HFF-Myc (cell line): ENCODE measurements at places on chromosomes 4 and X.

- DNase-seq: no peak
Measured at GRCh38 chr4:7320206-7320797, 114.4 kb downstream of the PSAPL1 start.

DNA sequence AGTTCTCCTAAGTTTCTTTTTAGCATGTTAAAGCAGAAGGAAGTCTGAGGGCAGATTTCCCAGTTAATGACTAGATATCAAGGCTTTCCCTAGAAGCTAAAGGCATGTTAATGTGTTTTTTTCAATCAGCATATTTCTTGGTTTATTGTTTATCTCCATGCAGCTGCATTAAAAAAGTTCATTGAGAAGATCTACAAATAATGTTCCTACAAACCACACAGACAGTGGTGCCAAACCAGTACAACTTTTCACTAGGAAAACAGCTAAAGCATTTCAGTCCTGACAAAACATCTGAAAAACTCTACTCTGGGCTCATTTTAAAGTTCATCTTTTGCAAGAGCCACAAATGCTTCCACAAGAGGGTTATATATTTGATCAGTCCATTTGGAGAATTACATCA, 320.0 kb downstream of the ADGRL3 start:
- no peak for DNase-seq

DNA sequence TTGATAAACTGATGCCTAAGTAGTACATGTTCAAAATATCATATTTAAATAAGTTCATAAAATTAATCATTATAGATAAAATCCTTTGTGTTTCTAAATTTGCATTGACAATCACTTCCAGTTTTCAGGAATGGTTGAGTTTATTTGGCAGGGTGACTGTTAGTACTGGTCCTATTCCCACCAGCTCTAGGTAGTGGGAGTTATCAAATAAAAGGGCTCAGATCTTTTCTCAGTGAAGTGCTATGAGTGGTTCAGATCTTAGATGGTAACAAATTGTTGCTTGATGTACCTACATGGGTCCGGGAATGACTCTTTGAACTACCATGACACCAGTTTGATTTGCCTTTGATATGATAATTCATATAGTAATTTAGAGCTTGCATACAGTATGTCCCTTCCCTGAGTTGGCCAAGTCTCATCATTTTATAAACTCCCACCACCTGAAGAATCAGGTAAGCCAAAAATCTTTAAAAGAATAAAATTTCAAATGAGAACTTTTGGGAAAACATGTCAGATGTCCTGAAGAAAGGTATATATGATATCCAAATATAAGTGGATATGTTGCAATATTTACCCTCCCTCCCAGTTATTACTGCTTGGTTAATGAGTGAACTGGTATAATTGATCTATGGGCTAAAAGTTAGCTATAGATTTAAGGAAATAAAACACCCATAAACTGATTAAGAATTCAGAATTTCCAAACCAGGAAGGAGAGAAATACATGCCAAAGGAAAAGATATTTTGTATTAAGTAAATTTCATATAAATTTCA, 28.6 kb downstream of the GPC3 start:
- DNase-seq: no peak

DNA sequence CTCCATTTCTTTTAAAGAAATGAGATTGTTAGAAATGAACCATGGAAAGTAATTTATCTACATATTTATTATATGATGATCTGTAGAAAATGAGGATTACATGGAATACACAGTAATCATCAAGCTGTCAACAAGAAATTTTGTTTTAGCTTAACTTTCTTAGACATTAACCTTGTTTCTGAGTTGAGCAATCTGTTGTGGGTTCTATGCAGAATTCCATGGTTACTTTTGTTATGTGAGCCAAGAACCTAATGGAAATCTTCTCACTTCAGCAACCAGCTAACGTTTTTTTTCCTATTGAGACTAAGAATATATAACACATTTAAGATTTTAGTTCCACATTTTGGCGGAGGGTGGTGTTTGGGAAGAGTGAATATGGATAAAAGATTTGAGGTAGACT, 136.1 kb upstream of the SLC4A4 start:
- DNase-seq: no peak

- DNase-seq: peak; percentile 21
Measured at GRCh38 chrX:11953615-11954014, 184.7 kb upstream of the FRMPD4 start.

- DNase-seq: no peak
Measured at GRCh38 chrX:141469469-141469868, 115.1 kb downstream of the SPANXA1 start.

DNA sequence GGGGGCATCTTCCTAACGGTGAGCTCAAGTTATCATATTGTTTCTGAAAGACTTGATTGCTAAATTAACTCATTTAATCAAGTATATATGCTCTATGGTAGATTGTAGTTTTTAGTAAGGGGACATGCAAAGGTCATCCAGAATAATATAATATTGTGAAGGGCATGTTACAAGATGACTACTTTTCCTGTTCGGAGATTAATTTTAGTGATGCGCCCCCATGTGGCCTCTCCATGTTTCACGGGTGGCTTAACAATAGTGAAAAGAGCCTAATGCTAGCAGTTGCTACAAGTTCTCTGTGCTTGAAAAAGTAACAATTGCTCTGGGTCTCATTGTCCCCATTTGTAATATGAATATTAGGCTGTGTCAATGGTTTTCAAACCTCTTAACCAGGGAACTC, 12.2 kb downstream of the SMPX start:
- DNase-seq: no peak

DNA sequence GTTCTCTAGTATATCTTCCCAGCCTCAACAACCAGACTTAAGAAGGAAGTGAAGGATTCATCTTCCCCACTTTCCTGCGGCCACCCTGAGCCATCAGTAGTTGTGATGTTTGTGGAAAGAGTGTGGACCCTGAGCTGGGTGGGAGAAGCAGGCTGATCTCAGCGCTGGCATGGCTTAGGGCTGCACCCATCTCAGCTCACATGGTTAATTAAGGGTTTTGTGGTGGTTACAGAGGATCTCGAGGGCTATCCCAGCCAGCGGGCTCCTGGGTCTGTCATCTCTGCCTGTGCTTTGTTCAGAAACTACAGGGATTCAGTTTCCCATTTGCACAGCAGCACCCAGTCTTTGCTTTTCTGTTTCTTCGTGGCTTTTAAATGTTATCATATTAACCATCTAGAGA, 163.4 kb downstream of the PTTG2 start:
- no peak for DNase-seq

- DNase-seq: no peak
Measured at GRCh38 chr4:6050551-6050950, 32.3 kb upstream of the C4orf50 start.

GRCh38 chr4:147733716-147734344, 1.9 kb downstream of the ARHGAP10 start:
- no peak for DNase-seq

- no peak for DNase-seq
Measured at GRCh38 chr4:57124145-57124544, 14.0 kb upstream of the IGFBP7 start.

- no peak for DNase-seq
Measured at GRCh38 chrX:68163441-68163840, 269.9 kb downstream of the OPHN1 start.

- no peak for DNase-seq
Measured at GRCh38 chrX:17361620-17362019, 13.4 kb upstream of the NHS start.

DNA sequence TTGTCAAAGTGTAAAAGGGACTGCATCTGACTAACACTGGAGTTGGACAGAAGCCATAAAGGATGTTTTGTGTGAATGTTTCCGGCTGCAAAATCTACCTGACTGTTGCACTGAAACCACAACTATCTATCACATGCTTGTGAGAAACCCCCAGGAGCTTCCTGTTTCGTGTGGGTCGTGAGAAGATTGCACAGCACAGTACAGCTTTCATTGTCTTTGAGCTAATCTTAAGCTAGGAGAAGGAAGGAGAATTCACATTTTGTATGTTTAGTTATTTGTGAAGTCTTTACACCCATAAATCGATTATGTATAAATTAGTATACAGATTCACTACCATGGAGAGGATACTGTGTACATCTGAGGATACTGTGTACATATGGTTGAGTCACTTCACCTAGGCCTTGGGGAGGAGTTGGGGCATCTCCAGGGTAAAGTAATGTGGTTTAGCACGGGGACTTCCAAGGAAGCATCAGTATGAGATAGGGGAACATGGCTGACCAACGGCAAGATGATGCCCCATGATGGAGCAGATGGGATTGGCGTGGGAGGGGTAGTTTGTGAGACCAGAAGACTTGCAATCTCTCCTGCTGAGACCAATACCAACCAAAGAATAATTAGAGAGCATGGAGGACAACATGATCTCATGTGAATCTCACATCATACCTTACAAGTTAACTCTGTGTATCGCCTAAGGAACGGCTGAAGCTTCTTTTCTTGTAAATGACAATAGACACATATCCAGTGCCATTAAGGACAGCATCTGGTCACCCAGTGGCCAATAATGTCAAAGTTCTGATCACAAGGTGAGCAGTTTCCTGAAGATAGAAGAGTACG, 43.1 kb upstream of the FAM9C start:
- no peak for DNase-seq

DNA sequence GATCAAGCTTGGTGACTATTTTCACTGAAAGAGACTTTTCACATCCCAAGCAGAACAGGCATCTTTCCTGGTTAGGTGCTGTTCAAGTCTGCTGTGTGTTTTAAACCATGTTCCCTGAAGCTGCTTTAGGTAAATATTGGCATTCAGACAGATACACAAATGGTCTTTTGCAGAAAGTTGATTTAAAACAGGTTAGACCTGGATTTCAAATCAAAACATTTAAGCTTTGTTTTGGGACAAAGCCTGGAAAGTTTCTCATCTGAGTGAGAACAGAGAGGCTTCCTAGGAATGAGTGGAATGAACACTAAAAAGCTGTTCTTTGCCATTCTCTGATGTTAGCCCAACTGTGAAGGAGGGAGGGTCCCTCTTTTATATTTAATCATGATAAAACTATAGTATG, 10.1 kb downstream of the ANXA3 start:
- DNase-seq: no peak

DNA sequence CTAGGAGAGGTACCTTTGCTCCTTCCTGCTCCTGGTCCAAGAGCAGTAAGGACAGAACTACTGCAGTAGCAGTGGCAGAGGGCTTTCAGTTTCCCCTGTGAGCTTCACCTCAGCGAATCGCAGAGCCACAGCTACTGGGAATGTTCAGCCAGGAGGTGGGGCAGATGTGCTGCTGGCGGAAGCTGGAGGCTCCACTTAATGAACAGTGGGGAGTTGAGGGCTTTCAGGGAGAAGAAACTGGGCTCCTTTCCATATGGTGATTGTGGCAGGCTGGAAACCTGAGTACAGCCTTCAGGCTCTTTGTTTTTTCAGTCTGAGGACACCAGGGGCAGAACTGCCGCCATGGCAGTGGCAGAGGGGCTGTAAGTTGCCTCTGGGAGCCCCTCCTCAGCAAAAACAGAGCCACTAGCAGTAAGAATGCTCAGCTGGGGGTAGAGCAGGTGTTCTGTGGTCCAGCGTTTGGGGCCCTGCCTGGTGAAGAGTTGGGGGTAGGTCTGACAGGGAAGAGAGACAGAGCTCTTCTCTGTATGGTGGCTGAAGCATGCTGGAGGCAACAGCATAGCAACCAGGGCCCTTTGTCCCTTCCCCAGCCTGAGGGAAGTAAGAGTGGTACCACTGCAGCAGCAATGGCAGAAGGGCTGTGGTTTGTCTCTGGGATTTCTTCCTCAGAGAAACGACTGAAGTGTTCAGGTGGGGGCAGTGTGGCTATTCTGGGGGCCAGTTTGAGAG, 106.0 kb upstream of the GRXCR1 start:
- no peak for DNase-seq

GRCh38 chr4:150289881-150290280, 211.6 kb downstream of the DCLK2 start:
- DNase-seq: no peak

GRCh38 chr4:52751487-52751911, 274 bp upstream of the ERVMER34-1 start:
- no peak for DNase-seq
